ENCODE measurements at places on chromosomes 5 and 9.

- DNase-seq = peak; percentile 46
Measured at GRCh38 chr9:97740848-97741821, 44.0 kb upstream of the XPA start.

- DNase-seq = no peak
Measured at GRCh38 chr5:113166261-113166660, 189.7 kb downstream of the DCP2 start.

GRCh38 chr9:99052815-99053715, 51.8 kb upstream of the TGFBR1 start:
- DNase-seq = no peak

- no peak for DNase-seq
Measured at GRCh38 chr5:159174511-159175168, 34.7 kb downstream of the RNF145 start.

- no peak for DNase-seq
Measured at GRCh38 chr9:106728860-106729259, 134.1 kb upstream of the ZNF462 start.

DNA sequence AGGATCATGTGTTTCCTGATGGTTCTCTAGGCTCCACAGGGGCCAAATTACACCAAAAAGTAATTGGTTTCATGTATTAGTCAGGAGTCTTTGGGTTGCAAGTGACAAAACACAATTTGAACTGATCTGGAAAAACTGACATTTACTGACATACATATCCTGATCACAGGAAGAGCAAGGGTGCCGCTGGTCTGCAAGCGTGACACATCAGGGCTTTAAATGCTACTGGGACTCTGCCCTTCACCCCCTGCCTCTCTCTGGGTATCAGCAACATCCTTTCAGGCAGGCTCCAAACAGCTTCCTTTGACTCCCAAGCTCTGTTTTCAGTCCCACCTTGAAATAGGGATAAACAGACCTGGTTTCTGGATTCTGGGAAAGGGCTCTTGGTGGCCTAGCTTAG, 197.5 kb downstream of the PALM2AKAP2 start:
- no peak for DNase-seq

GRCh38 chr9:133375116-133375723, 640 bp downstream of the SURF4 start:
- peak; percentile 52 for DNase-seq

DNA sequence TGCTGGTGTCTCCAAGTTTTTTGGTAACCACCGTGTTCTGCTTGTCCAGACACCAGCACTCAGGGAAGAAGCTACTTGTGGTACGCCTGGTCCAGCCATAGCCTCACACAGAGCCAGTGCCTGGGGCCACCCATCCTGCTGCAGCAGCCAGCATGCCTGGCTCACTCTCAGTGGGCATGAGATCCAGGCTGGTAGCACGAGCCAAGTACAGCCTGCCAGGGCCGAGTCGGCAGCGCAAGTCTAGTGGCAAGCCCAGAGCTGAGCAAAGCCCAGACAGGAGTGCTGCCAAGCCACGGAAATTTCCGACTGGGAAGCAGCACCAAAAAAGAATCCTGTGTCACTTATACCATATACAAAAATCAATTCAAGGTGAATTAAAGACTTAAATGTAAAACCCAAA, 36.3 kb upstream of the FBXL17 start:
- no peak for DNase-seq

GRCh38 chr9:77019236-77019925, at the start of gene FOXB2:
Gene FOXB2 (plus strand): TSS chr9:77019655. CDS start chr9:77019655, 0 bp downstream.
- DNase-seq = no peak

DNA sequence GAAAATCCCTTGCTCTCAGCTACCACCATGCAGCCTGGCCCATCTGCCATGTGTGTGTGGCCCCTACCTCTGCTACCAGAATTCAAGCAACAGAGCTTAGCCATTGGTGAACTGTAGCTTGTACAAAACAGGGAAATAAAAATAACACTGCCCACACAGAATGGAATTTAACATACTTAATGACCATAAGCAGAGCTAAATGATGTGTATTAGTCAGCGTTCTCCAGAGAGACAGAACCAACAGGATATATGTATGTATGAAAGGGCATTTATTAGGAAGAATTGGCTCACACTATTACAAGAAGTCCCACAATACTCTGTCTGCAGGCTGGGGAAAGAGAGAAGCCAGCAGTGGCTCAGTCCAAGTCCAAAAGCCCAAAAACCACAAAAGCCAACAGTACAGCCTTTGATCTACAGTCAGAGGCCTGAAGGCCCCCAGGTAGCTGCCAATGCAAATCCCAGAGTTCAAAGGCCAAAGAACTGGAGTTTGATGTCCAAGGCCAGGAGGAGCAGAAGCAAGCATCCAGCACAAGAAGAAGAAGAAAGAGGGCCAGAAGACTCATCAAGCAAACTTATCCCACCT, 318.8 kb downstream of the DNAH5 start:
- DNase-seq = no peak

GRCh38 chr5:88244686-88245085, 24.0 kb downstream of the TMEM161B start:
- DNase-seq = no peak

- DNase-seq = no peak
Measured at GRCh38 chr5:107396351-107396690, 274.4 kb downstream of the EFNA5 start.

DNA sequence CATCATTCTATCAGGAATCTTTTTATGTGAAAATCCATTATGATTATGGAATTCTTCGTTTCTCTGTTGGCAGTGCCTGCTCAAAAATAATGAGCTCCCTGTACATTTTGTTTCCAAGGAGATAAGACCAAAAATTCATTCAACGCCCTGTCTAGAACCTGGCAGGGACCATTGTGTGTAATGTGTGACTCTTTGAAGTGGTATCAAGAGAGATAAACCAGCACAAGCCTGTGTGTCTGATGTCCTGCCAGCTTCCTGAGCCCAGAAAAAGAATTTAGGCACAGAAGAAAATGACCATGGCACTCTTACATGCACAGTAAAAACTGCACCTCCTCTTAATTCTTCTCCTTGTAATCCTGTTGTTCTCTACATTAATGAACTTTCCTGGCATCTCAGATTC, 177.4 kb downstream of the SAXO1 start:
- DNase-seq = no peak

DNA sequence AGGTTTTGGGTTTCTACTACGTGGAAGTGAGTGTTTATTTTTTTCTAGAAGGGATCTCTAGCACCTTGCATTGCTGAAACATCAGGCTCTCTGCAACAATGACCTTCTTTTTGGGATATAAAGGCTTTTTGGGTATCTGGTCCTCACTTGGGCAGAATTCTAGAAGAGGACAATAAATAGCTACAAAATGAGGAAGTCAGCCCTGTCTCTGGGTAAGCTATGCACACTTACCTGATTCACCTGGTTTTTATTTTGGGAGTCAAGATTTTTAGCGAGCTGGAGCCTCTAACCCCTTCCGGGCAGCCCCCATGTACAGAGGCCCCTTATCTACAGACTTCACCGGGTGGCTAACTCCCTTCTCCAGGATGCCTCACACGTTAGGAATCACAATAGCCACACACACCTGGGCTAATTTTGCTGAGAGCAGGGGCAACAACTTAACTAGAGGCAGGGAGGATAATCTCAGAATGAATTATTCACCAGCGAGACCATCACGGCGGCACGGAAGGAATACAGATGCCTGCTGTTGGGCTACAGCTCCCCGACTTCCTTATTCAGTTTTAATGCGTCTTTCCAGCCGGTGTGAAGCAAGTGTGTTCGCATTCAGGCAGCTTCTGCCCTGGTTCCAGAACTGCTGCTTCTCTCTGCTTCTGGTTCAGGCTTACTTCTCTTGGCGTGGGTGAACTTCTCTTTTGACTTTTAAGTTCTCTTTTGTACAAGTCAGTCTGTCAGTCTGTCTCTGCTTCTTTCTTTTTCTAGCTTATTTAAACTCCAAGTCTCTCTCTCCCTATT, 341.0 kb upstream of the PANK3 start:
- no peak for DNase-seq

DNA sequence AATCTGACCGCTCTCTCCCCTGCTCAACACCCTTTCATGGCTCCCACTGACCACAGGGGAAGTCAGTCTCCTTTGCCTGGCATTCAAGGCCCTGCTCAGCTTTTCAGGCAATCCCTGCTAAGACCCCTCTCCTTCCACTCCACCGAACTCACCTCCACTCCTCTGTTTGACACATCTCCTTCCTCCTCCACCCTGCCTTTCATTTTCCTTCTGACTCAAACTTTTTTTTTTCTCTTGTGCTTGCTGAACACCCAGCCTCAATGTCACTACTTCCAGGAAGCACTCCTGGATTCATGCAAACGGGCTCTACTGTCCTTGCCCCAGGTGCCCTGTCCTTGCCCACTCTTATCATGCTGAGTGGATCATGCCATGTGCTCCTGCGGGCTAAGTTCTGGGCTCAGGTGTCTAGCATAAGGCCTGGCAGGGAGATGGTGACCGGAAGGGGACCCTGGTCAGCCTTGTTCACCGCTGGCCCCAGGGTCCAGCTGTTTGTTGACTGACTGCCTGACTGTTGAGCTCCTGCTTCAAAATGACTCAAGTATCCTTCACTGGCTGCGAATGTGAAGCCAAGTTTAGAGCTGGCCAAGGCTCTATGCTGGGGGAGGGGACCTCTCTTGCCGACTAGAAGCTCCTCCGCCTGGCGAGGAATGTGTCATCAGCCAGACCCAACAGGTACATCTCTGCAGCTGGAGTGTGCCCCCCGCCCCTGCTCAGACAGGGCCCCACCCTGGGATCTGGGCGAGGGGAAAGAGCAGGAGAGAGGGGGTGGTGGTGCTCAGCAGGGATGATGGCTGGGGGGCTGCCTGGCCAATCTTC, 6.2 kb downstream of the NR5A1 start:
- no peak for DNase-seq

GRCh38 chr9:69470186-69470977, 145.4 kb downstream of the ENTREP1 start:
- no peak for DNase-seq

GRCh38 chr5:85741972-85742371, 875.8 kb upstream of the COX7C start:
- DNase-seq = no peak

DNA sequence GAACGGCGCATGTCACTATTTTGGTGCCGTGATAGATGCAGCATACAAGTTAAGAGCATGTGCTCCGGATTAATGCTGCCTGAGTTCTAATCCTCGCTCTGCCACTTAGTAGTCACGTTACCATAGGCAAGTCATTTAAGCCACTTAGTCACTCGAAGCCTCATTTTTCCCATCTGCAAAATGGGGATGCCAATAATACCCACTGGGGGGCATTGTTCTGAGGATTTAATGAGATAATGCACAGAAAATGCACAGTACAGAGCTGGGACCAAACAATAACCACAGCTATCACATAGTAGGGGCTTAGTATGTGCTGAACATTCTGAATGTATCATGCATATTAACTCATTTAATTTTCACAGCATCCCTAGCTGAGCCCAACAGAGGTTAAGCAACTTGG, 9.1 kb downstream of the NIPAL4 start:
- no peak for DNase-seq

DNA sequence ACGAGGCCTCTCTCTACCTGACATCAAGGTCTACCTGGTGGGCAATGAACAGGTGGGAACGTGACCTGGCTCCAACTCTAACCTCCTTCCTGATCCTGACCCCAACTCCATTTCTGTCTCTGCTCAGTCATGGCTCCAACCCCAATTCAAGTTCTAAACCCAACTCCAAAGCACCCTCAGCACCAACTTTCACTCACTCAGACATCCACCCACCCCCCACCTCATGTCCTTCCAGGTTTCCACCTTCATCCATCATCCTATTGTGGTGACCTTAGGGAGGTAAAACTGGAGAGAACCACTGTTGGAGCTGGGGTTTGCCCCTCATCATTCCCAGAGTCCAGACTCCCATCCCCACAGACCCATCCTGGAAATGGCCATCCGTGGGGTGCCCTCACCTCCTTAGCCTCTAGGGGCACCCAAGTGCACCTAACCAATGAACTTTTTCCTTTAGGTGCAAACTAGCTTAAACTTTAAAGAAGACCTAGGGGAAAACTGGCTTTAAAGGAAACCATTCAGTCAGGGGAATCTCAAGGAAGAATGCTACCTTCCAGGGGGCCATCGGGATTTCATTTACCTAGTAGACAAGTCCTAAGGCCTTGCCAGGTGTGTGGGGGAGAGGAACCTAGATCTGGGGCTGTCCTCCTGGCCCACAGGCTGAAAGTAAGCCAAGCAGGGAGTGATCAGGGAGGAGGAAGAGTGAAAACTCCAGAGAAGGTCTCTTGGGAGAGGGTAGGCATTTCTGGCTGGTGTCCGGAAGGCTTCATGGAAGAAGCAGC, 11.3 kb downstream of the RGS14 start:
- DNase-seq = no peak

GRCh38 chr5:13632676-13633075, 311.8 kb downstream of the DNAH5 start:
- DNase-seq = no peak

DNA sequence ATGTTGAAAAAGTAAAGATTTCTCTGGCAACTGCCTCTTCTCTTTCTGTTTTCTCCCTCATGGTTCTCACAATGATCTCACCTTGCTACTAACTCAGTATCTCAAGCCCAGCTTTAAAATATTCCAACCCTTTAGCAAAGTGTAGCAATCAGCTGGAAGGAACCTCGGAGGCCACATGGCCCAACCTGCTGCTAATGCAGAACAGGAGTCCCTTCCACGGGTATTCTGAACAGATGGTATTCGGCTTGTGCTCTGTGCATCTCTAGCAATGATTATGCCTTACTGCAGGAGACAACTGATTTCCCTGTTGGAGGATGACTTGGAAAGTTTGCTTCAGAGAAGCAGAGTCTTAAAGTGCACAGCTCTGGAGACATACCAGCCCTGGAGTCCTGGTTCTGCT, 151.8 kb upstream of the PPP1R2B start:
- no peak for DNase-seq

DNA sequence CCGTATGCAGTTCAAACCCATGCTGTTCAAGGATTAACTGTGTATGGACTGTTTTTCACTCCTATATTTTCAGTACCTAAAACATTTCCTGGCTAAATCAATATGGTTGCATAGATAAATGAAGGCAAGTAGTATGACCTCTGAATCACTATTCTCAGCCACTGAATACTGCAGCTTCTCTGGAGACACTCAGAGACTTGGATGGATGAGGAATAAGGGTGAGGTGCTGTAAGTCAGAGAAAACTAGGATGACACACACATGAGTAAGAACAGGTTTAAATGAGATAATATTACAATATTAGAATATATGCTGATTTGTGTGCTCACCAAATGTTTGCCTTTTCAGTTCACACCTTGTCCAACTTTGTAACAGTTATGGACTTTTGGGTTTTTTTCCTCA, 26.0 kb upstream of the ANXA1 start:
- no peak for DNase-seq

- DNase-seq = no peak
Measured at GRCh38 chr5:75568202-75568601, 43.1 kb upstream of the ANKDD1B start.

- DNase-seq = no peak
Measured at GRCh38 chr9:19922476-19923118, 133.8 kb upstream of the SLC24A2 start.

- DNase-seq = no peak
Measured at GRCh38 chr5:35622974-35623373, 5.3 kb downstream of the SPEF2 start.

DNA sequence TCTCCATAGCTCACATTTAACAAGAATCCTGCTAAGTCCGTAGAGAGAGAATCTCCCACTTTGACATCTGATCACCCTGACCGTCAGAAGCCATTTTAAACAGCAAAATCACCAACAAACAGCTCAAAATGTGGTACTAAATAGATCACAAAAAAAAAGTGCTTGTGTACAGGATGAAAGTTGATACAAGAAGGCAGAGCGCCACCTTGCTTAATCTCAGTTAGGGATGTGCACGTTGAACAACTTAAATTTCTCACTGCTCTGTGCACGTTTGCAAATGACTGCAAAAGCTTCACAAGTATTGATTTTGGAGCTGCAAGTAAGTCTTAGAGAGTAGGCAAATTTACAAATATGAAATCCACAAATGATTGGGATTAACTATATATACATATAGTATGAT, 63.1 kb upstream of the NREP start:
- DNase-seq = no peak
